ENCODE measurements at places on chromosomes 1 and 21.

- DNase-seq: no peak
Measured at GRCh38 chr1:231678011-231678432, 51.4 kb downstream of the DISC1 start.

GRCh38 chr21:23578027-23578426 is 2029.3 kb downstream of the MRPL39 start:
- no peak for DNase-seq

GRCh38 chr1:216005916-216006315 is 417.3 kb downstream of the USH2A start:
- DNase-seq: no peak

DNA sequence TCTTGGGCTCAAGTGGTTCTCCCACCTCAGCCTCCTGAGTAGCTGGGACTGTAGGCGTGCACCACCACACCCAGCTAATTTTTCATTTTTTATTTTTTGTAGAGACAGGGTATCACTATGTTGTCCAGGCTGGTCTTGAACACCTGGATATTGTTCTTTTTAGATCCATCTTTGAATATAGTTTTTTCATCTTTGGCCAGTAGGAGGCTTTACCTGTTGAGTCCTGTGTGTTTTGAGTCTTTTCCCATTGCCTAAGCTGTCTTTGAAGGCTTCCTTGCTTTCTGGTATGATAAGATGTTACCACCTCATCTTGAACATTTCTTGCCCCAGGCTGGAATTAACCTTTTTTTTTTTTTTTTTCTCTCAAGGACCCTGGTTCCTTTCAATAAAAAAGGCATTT is 387.8 kb upstream of the RUNX1 start:
- DNase-seq: no peak

GRCh38 chr1:43849670-43850069 is 83.9 kb upstream of the ARTN start:
- DNase-seq: no peak

DNA sequence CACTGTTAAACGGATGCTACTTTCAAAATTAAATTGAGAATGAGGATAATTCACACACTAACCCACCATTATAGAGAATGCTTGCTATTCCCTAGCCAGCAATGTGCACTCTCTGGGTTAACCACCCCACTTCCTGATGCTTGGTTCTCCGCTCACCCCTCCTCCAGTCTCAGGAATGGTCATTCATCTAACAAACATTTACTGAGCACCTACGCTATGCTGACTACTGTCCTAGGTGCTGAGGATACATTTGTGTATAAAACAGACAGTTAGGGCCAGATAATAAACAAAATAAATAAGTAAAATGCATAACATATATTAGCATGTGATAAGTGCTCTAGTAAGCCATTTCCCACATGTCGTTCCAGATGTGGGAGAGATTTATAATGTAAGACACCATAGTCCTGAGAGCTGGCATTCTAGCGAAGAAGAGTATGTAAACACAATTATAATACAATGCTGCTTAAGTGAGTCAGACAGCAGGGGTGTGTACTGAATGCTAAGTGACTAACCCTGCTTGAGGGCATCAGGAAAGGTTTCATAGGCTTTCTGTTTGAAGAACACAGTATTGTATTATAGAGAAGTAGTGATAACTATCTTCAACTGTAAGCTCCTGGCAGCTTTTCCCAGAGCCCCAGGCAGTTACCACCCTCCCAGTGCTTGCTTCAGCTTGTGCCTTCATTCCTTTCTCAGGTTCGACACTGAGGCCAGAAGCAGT is 126.7 kb upstream of the CACHD1 start:
- DNase-seq: no peak

- DNase-seq: no peak
Measured at GRCh38 chr21:42674351-42674940, 21.0 kb downstream of the PDE9A start.

DNA sequence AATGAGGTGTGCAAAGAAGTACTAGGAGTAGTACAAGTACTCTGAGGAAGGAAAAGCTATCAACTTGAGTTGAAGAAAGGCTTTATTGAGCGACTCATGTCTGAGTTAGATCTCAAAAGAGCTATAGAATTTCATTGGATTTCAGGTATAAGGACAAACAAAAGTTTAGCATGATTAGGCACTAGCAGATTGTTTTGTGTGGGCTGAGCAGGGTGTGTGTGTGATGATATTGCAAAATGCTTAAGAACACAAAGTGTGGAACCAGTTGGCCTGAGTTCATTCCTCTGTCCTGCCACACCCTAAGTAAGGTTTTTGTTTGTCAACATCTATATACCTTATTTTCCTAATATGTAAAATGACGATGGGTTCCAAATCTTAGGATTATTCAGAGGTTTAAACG is 158.9 kb downstream of the KCNK2 start:
- DNase-seq: no peak

- no peak for DNase-seq
Measured at GRCh38 chr1:77874804-77875445, 13.5 kb upstream of the NEXN start.

DNA sequence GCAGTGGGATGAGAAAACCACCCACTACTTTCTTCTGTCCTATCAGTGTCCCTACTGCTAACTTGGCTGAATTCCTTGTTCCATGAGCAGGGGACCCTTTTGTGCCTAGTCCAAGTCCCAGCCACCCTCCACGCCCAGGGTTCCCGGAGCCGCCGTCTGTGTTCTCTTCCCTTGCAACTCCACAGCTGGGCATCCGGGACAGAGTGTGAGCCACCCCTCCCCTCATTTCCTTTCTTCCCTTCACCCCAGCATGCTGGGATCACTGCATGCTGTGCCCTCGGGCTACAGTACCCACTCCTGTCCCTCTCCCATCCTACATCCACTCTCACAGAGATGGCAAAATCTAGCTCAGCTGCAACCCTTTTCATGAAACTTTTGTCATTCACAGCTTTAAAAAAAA is 44.5 kb downstream of the PGBD5 start:
- no peak for DNase-seq
